ENCODE measurements at places on chromosomes 4 and X.

DNA sequence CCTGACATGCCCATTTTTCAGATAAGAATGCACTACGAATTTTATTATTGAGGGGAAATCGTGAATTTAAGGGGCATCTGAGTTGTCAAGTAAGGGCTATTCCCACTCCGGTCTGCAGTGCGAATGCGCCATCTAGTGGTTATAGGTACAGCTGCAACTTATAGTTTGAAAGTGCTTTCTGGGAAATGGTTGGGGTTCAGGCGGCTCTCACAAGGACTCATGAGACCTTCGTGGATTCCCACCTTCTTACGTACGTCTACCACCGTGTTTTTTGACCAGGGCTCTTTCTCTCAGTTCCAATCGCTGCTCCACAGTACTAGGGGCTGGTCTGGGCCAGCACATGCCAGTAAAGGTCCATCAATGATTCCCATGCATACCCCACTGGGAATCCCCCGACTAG lies 12.3 kb downstream of the MSL3 start:
- DNase-seq, result peak; percentile 59

- DNase-seq, result peak; percentile 76
Observed at GRCh38 chr4:26281881-26282280, 38.9 kb upstream of the RBPJ start.

GRCh38 chr4:125316791-125317524 lies 2.2 kb downstream of the FAT4 start:
- peak; percentile 37 for DNase-seq

DNA sequence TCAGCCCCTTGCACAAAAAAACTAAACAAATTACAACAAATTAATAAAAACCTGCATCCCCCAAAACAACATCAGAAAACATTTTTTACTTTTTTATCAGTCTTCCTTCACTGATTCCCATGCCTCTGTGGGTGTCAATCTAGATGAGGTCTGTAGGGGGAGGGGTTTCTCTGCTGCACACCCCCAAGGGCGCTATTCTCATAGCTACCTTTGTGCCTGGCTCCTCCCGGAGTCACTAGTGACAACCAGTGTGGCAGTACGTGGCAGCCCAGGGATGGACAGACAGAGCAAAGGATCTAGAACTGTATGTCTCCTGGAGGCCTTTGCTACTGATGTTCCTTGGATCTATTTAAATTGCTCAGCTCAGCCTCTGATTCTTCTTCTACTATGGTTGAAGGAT lies 228.1 kb upstream of the ANXA3 start:
- no peak for DNase-seq

DNA sequence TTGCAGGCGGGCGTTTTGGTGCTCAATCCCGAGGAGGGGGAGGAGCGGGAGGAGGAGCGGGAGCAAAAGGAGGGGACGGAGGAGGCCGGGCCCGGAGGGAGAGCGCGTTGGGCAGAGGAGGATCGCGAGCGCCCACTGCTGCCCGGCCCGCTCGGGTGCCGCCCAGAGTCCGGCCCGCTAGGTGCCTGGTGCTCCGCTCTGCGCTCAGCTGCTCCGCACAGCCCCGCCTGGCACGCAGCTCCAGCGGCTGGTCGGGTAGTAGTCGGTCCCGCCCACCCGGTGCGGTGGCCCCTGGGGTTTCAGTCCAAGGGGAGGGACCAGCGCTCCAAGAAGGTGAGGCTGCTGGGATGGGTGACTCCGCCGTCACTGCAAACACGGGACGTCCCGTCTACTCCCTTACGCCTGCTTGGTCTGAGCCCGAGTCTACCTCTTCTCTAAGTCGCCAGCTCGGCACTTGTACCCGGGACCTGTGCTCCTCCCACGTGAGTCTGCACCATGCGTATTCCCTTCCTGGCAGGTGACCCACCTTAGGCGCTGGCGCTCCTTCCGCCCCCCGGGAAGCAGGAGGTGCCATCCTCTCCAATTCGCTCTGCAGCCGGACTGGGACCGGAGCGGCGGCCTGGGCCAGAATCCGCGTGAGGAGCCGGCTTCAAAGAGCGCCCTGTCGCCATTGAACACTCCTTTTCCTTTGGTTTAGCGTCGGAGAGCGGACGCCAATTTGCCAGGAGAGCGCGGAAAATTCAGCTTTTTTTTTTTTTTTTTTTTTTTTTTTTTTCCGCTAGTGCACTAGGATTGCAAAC lies 405 bp upstream of the HS3ST1 start:
- peak; percentile 13 for DNase-seq

- DNase-seq, result peak; percentile 34
Observed at GRCh38 chr4:123350191-123350544, 46.4 kb upstream of the SPRY1 start.

DNA sequence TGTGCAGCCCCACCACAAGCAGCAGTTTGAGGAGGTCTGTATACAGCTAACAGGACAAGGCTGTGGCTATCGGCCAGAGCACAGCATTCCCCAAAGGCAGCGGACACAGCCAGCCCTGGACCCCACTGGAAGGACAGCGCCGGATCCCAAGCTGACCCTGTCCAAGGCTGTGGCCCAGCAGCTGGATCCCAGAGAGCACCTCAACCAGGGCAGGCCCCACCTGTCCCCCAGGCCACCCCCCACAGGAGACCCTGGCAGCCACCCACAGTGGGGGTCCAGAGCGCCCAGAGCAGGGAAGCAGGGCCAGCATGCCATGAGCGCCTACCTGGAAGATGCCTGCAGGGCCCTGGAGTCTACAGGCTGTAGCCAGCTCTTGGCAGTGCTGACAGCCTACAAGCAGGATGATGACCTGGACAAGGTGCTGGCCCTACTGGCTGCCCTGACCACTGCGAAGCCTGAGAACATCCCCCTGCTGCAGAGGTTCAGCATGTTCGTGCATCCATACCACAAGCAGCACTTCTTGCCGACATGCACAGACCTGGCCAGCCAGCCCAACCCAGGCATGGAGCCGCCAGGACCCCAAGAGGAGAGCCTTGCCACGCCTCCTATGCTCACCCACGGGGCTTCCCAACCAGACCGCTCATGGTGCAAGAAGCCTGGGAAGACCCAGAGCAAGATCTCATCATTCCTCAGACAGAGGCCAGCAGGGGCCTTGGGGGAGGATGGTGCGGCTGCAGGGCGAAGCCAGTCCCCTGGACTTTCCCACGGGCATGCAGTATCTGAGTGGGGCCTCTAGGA lies 62.0 kb downstream of the ALPK1 start:
- no peak for DNase-seq
